RPMI7951 (cell line): ENCODE measurements at places on chromosomes 7 and 10. TPM values are rescaled to one million over a fixed set of nuclear protein-coding genes. Genes with fewer than 3 reads are reported as not detected.
A peak's percentile ranks its signal among the peaks of the same experiment; 100 is the strongest.

- DNase-seq: no peak
Observed at GRCh38 chr10:103892181-103892580, 25.8 kb downstream of the STN1 start.

DNA sequence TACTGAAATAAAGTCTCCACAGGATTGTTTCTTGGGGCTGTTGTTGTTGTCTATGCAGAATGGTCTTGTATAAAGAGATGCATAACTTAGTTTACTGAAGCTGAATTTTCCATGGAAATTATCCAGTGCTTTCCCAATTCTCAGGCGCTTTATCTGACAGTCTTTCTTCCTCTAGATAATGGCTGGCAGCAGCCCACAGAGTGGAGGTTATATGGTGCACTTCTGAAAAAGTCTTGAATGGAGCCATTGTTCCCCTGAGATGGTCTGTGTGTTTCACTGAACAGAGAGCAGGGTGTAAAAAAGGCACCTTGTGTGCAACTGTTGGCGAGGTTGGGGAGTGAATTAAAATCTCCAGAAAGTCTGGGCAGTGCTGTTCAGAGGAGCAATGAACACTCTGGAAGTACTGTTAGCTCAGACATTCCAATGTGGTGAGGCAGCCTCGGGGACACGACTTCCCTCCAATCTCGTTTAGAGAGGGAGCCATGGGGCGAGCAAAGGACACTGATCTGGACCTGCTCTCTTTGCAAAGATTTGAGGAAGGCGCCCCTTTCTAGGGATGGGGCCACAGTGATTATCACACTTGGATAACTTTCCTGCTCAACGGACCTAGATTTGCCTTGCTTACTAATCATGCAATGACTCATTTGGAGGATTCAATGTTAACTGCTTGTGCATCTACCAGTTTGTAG is 2.0 kb upstream of the PLCE1 start:
- DNase-seq: peak; percentile 68

GRCh38 chr7:29243910-29244655 is 49.5 kb downstream of the CHN2 start:
- no peak for DNase-seq

- peak; percentile 5 for DNase-seq
Observed at GRCh38 chr10:70809011-70809611, 6.6 kb upstream of the SGPL1 start.

DNA sequence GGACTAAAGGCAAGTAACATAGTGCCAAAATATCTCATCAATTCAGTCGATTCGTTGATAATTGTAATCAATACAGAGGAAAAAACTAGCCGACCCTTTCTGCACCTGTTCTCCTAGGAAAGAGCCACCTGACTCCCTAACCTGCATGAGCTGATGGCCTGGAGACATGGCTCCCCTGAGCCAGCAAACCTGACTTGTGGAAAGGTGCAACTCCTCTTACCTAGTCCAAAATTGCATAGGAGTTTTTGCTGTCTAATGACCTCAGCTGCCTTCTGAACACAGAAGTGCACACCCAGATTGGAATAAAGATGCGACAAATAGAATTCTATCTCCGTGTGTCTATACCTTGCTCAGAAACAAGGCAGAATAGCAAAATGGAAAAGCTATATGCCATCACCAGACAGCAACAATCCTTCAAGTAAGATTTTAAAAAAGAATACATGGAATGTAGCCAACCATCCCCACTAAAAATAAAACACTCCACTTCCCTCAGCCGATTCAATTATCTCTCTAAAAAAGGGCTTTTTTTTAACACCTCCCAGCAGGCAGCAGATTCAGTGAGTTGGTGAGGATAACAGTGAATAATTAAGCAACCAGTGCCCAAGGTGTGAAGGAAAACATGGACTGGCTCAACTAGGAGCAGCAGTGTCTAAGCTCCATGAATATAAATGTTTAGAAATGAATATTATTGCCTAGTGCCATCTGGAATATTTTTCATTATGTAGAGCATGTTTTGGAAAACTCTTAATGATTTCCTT is 26.6 kb upstream of the LMTK2 start:
- no peak for DNase-seq

DNA sequence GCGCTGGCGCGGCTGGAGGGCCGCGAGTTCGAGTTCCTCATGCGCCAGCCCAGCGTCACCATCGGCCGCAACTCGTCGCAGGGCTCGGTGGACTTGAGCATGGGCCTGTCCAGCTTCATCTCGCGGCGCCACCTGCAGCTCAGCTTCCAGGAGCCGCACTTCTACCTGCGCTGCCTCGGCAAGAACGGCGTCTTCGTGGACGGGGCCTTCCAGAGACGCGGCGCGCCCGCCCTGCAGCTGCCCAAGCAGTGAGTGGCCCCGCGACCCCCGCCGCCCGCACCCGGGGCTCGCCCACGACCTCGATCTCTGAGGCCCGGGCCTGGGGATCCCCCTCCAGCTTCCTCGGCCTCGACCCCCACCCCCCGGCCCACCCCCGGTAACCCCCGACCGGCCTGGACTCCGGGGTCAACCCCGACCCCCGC is 537 bp downstream of the FOXK1 start:
- peak; percentile 47 for DNase-seq

DNA sequence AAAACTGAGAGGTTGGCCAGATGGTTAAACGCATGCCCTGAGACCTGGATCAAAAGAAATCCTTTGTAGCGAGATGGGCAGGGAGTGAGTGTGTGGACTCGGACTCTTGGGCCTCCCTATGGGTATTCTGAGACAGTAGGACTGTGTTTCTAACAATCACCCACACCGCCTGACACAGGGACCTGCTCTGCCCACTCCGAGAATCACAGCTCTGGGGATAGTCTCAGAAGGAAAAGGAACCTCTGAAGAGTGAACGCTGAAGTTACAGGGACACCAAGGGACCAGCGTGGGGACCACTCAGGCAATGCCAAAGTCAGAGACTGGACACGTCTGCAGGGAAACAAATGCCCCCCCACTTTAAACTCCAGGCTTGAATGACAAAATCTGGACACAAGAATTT is 242.1 kb upstream of the TCERG1L start:
- DNase-seq: no peak

DNA sequence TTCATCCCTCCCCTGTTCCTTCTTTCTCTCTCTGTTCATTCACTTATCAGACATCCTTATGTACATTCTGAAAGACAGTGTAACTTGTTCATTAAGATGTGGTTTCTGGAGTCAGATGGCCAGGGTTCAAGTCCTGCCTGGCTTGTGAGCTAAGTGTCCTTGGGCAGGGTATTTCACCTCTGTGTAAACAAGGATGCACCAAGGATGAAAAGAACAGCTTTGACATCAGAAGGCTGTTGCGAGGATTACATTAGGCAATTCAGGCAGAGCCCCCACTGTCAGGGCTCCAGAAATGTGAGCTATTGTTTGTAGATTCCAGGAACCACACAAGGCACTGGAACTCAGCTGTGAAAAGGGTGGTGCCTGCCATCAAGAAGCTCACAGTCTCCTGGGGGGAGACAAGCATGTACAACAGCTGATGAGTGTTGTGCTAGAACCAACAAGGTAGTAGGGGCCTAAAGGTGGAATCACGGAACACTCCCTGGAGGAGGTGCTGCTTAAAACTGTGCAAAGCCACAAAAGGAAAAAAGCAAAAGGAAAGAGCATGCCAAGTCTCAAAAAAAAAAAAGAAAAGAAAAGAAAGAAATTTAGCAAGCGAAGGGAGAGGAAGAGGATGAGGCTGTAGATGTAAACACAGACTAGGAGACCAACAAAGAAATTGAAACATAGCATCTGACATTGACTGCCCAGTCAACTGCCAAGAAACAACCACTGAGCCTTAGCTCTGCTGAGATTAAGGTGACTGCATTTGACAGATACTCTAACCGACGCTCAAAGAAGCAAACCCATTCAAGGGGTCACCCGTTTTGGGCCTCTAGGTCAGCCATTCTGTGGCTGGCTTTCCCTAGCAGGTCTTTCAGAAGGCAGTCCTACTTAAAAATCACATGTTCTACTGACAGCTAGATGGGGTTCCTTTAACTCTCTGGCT is 12.5 kb downstream of the PDLIM1 start:
- DNase-seq: no peak

- DNase-seq: no peak
Observed at GRCh38 chr7:898460-898854, 22.1 kb downstream of the GET4 start.

- DNase-seq: no peak
Observed at GRCh38 chr7:131606346-131607290, 50.2 kb upstream of the PODXL start.

GRCh38 chr10:35789996-35790395 is 147.9 kb upstream of the FZD8 start:
- peak; percentile 85 for DNase-seq

- DNase-seq: no peak
Observed at GRCh38 chr10:75883081-75884072, 452.0 kb downstream of the LRMDA start.

DNA sequence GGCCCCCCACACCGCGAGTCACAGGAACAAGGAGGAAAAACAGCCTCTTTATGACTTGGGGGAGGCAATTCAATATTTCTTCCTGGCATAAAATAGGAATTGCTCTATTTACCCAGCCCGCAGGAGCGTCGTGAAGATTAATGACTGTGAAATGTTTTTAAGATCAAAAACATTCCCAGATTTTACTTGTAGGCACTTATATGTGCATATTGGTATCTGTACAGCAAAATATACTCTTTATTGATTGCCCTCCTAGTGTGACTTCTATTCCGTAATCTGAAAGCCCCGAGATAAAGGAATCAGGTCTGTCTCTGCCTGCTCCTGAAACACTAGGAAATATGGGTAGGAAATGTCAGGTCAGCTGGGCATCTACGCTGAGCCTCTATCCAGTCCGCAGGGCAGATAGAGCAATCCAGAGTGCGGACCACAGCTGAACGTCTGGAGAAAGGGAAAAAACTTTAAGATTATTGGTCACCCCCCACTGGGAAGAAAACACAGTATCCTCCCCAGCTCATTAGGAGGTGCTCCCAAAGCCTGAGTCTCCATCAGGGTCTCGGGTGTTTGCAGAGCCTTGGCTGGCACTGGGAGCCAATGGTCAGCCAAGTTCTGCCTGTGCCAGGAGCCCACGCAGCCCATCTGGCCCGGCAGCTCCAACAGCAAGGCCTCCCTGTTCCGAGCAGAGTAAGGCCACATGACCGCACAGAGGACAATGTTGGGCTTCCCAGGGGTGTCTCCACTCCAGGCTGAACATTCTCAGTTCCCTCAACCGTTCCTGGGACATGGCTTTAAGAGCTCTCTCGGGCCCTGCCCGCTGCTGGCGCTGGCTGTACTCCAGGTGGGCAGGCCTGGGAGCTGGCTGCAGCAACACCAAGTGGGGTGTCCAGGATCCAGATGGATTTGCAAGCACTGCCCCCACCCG is 7.7 kb downstream of the CTBP2 start:
- no peak for DNase-seq

DNA sequence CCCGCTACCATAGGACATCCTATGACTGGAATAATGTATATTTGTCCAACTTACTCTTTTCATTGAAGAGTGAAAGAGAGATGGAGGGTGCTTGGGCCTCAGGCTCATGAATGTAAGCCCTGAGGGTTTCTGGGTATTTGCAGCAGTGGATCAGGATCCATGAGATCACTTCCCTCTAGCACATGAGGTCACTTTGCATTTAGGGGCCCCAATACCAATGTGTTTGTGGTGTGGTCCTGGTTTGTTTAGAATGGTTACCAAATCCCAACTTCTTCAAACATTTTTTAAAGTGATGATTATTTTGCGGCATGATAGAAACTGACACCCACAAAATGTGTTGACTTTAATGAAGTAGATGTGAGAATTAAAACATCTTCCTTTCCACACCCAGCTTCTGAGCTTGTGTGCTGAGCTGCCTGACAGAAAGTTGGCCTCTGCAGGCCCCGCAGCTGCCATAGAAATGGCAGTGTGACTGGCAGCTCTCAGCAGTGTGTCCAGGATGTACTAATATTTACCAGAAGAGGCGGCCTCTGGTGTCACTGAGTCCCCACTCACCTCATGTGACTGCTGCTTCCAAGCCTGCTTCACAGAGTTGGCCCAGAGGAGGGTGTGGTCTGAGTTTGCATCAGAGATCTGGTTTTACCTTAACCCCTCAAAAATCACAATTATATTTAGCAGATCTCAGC is 447.6 kb upstream of the NPVF start:
- no peak for DNase-seq

DNA sequence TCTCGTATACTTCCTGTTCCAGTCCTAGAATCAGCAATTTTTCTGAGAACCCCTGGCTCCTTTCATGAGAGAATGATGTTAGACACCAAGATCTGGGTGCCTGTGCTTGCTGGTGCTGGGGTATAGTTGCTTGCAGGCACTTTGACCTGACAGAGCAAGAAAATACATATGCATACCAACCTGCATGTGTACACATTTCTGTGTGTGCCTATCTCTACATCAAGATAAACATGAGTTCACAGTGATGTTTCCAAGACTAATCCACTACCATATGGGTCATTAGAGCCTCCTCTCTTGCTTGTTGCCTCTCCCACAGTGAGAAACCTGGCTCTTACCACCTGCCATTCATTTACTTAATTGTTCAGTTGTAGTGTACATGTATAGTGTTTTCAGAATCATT is 229.1 kb upstream of the IGFBP3 start:
- no peak for DNase-seq

GRCh38 chr10:107425931-107426553 is 261.5 kb upstream of the SORCS1 start:
- peak; percentile 35 for DNase-seq

DNA sequence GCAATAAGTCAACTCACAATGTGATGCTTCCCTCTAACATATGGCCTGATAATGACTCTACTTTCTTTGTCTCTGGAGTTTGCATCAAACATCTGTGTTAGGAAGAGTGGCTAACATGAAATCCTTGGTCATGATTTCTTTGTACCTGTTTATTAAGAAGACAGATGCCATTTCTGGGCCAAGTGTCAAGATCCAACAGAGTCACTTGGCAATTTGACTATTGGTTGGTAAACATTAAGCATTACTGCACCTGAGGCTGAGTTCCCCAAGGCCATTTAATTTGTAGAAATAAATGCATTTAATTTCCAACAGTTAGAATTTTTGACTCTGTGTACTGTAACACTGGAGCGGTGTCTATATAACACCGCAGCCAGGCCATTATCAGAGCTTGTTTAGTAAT is 403.7 kb downstream of the GALNT17 start:
- DNase-seq: no peak

ENO4 gene
- not detected in 2 replicates for total RNA-seq

RAB19 gene
- total RNA-seq: not detected in 2 replicates

CHAT gene
- total RNA-seq: not detected in 2 replicates

GPR37 gene
- 0.20 and 0.24 TPM in 2 replicates for total RNA-seq

SRGN gene
- total RNA-seq: 333 and 345 TPM in 2 replicates

CTAGE4 gene
- total RNA-seq: 0.29 and 0.60 TPM in 2 replicates

RBM20 gene
- 0.20 and 0.36 TPM in 2 replicates for total RNA-seq

CCL24 gene
- total RNA-seq: not detected in 2 replicates
